ENCODE measurements at places on chromosomes 16 and 17. TPM values are rescaled to one million over a fixed set of nuclear protein-coding genes. Genes with fewer than 3 reads are reported as not detected.

The ACSM5 gene
- total RNA-seq = 2.3 TPM

The NPIPA7 gene
- total RNA-seq = 88.6 TPM

The KRTAP4-1 gene
- total RNA-seq = not detected

The NPIPB6 gene
- not detected for total RNA-seq

GRCh38 chr16:9225527-9226316 is 134.3 kb downstream of the HAPSTR1 start:
- no peak for DNase-seq

- no peak for DNase-seq
Measured at GRCh38 chr17:18877104-18877645, 19.2 kb downstream of the PRPSAP2 start.

DNA sequence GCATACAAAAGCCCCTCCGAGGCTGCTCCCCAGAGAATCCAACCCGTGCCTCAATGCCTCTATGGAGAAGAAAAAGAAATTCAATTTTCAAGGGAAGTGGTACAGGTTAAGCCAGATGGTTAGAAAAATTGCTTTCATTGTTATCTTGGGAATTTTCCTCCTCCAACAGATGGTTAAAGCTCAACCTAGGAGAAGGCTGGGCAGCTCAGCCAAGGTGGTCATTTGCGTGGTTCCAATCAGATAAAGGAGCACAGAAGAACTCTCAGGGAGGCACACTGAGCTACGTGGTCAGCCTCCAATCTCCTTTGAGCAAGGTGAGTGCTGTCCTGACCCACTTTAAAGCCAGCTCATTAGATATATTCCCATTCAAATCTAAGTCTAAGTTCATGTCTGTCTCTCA is 106.7 kb downstream of the STX8 start:
- no peak for DNase-seq

GRCh38 chr17:30134551-30134950 is 17.9 kb downstream of the NSRP1 start:
- DNase-seq = no peak

GRCh38 chr17:43966276-43966675 is 12.5 kb upstream of the PYY start:
- no peak for DNase-seq

DNA sequence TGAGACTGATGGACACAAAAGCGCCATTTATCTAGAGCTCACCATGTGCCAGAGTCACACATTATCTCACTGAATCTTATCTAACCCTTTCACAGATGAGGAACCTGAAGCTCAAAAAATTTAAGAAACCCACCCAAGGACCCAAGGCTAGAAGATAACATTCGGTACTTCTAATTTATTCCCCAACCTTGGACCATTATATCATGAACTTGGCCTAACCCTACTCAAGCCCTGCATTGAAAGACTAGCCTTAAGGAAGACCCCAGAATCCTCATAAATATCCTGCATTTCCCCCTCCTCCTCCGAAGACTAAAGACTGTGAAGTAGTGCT is 548 bp upstream of the DYNC1LI2 start:
- DNase-seq = no peak

All from transverse colon (tissue), 4 donors.